ENCODE measurements at places on chromosomes 13 and 19.

GRCh38 chr19:34461375-34462100, 20.0 kb upstream of the WTIP start:
- no peak for DNase-seq

DNA sequence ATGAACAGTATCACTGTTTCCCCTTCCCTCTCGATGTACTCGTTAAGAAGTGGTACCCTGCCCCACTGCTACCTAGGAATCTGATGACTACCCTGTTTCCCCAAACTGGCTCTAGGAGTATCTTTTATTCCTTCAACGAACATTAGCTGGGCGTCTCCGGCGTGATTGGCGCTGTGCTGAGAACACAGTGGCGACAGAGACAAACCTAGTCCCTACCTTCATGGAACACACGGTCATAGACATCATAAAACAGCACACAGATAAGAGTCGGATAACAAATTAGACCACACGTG, 730 bp downstream of the SYMPK start:
- DNase-seq = no peak

GRCh38 chr13:44887515-44887914, 101.8 kb downstream of the NUFIP1 start:
- DNase-seq = no peak

DNA sequence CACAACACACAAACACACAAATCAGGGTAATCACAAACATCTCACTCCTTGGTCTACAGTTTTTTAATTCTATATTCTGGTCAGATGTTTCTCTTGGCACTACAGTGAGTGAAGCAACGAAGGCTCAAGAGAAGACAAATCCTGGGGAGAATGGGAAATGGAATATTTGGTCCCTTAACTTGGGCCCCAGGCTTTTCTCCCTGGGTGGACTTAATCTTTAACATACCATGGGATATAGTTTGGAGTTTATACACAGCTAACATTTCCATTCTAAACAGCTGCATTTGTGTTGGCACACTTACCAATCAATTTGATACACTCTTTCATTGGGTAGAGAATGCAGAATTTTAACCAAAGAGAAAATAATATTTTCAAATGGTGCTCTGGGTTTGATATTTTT, 1132.6 kb upstream of the SLC10A2 start:
- DNase-seq = no peak

GRCh38 chr13:46947425-46948191, 50.8 kb upstream of the HTR2A start:
- no peak for DNase-seq

DNA sequence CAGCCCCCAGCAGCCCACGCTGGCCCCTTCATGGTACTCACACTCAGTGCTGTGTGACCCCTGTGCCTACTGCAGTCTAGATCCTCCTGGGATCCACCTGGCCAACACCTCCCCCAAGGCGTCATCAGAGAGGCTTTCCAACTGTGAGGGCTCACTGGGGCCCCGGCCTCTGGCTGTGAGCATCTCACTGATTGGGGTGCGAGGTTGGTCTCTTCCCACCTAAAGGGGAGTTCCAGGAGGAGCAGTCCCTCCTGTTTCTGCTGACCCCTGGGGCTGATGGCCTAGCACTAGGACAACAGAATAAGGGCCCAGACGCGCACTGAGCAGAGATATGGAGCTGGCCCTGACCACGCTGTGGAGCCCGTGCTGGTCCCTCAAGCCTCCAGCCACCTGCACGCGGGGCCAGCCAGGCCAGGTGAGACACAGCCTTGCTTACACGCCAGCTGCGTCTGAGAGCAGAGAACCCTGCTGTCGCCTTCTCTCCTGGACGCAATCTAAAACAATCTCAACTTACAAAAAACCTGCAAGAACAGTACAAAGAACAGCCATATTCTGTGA, 32.2 kb downstream of the ELL start:
- no peak for DNase-seq

GRCh38 chr13:25910991-25911419, 140.8 kb downstream of the SHISA2 start:
- DNase-seq = no peak

DNA sequence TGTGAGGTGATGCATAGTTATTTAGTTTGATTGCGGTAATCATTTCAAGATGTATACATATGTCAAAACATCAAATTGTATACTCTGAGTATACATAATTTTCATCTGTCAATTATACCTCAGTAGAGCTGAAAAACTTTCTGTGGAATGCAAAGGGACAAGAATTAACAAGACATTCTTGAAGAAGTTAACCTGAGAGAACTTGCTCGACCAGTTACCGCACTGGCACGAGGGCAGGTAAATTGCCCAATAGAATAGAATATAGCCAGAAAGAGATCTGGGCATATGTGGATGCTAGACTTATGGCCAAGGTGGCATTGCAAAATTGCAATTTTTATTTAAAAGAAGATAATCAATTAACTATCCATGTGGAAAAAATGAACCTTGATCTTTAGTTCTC, 42.3 kb upstream of the GJB6 start:
- no peak for DNase-seq

DNA sequence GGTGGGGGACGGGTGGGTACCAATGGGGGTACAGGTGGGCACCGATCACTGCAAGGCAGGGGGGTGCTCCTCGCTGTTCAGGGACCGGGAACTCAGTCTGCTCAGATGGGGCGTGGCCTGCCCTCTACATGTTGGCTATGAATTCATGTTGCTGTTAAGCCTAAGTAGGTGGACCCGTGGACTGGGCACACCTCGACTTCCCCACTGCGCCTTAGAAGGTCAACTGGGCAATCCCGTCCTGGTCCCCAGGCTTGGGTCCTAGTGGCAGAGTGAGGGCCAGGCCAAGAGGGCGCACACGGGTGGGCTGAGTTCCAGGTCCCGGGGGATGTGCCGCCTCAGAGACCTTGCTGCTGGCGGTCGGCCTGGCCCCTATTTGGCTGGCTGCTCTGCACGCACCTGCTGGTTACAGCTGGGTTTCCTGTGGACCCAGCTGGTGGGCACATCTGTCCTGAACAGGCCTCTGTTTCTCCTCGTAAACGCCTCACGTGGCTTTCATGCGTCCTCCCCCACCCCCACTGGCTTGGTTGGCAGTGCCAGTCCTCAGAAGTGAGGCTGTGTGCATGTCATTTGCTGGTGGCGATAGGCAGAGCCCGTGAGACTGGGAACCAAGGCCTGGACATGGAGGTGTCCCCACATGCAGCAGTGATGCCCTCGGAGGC, 13.5 kb upstream of the ZNF554 start:
- DNase-seq = no peak

DNA sequence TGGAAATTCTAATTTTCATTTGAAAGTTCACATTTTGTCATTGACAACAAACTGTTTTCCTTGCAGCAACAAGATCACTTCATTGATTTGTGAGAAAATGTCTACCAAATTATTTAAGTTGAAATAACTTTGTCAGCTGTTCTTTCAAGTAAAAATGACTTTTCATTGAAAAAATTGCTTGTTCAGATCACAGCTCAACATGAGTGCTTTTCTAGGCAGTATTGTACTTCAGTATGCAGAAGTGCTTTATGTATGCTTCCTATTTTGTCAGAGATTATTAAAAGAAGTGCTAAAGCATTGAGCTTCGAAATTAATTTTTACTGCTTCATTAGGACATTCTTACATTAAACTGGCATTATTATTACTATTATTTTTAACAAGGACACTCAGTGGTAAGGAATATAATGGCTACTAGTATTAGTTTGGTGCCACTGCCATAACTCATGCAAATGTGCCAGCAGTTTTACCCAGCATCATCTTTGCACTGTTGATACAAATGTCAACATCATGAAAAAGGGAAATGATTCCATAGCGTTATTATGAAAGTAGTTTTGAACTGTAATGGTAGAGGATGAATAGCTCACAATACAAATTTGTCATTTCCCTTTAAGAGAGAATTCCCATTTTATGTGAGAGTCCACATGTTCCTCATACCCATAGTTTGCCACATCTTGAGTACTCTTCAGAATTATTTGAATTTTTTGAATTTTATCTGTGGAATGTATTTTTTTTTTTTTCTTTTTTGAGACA, 2.6 kb downstream of the BRCA2 start:
- no peak for DNase-seq

GRCh38 chr13:23889615-23890607, 711 bp upstream of the MIPEP start:
- no peak for DNase-seq

DNA sequence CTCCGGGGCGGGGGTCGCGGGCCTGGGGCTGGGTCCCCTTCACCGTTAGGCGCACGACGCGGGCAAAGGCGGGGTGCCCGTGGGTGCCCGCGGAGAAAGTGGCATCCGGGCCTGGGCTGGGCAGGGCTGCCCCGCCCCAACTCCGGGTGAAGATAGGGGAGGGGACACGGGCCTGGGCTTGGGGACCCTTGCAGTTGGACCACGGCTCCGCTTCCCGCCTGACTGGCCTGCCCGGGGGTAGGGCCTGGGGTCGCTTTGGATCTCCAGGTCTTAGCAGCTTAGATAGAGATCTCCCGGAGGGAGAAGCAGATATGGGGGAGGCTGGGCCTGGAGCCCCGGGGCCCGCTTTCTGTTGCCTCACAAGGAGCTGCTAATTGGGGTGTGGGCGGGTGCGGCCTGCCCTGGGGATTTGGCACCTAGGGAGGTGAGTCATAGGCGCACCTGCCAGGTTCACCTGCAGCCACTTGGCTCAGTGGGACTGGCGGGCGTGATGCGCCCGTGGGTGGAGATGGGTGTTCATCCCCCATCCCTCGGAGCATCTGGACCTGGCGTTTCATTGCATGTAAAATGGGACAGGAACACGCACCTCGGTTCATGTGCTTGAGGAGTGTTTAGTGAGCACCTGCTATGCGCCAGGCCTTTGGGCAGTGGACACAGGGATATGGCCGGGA, 585 bp downstream of the MAP1S start:
- no peak for DNase-seq

GRCh38 chr19:37928527-37929286, 21.7 kb downstream of the SIPA1L3 start:
- no peak for DNase-seq

DNA sequence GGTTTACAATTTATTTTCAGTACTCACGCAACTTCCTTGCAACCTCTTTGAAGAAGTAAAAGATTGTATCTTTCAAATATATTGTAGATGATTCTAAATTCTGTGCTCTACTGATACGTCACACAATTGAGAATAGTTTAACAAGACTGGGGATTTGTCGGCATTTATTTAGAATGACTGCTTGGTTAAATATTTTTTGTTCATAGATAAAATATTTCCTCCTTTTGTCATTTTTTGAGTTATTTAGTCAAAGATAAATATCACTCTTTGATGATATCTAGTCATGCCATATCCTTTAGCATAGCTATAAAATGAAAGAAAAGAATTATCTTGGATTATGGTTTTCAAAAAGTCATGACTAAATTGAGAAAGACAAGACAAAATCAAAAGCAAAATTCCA, 2747.8 kb downstream of the PCDH9 start:
- peak; percentile 21 for DNase-seq

DNA sequence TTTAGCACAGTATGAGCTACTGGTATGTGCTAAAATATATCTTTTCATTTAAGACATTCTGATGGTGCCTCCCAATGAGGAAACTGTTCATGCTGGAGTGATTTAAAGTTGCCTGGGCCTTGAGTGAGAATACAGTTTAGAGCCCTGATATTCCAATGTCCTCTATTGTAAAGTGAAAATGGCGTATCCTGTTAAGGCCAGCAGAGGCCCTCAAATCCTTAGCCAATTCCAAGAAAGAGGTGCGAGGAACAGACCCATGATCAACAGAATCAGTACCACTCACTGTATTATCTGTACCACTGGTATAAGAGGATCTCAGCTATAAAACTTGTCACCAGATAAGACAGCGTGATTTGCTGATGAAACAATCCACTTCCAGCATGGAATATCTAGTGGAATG, 273.1 kb upstream of the SLITRK5 start:
- DNase-seq = no peak

DNA sequence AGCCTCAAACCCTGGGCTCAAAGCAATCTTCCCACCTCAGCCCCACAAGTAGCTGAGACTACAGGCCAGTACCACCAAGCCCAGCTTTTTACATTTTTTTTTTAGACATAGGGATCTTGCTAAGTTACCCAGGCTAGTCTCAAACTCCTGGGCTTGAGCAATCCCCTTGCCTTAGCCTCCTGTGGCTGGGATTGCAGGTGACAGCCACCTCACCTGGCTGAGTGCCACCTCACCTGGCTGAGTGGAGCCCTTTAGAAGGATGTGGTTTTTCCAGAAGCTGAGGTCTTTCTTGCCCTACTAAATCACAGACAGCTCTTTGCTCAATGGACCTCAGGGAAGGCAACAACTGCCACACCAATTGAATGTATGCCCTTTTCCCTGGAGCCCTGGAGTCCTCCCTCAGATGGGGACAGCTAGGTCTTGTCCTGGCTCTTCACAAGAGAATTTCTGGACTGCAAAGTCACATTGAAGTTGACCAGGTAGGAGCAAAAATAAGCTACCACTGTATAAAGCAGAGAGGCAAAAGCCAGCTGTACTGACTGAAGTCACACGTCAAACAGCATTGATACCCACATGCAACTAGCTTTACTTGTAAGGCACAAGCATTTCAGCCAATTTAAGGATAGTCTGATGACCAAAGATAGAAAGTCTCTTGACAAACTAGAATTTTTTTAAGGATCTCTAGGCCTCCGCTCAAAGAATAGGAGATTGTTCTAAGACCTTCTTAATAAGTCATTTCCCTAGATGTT, 14.0 kb downstream of the PDX1 start:
- no peak for DNase-seq

GRCh38 chr13:114310956-114311355, 3.3 kb upstream of the CHAMP1 start:
- peak; percentile 27 for DNase-seq

GRCh38 chr19:20558011-20558410, 7.6 kb downstream of the ZNF737 start:
- no peak for DNase-seq

Data from fibroblast of upper back skin (primary cell).